Effector CD8-positive, alpha-beta T cell (primary cell): ENCODE measurements at places on chromosomes 3 and 15.

DNA sequence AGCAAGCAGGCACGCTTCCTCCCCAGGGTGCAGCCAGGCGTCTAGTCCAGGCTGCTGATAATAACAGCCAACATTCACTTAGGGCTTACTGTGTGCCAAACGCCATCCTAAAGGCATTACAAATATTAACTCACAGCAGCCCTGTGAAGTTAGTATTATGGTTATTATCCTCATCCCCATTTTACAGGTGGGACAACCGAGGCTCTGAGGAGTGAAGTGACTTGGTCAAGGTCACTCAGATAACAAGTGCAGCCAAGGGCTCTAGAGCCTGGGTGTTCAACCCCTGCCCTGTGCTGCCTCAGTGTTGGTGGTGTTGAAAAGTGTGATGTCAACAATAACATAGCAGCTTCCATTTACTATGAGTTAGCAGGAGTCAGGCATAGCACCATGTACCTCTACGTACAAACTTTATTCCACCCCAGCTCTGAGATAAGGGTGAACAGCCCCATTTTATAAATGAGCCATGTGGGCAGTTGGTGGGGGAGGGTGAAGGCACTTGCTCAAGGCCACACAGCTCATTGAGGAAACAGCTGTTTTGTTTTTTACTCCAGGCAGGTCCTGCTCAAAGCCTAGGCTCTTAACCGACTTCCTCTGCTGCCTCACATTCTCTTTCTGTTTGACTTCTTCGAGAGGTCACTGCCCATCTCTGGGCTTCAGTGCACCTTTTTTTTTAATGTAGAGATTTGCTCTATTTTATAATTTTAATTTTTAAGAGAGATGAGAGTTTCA lies 24.0 kb upstream of the TRH start:
- DNase-seq: no peak

GRCh38 chr3:195897853-195898415 lies 10.4 kb downstream of the TNK2 start:
- no peak for DNase-seq

DNA sequence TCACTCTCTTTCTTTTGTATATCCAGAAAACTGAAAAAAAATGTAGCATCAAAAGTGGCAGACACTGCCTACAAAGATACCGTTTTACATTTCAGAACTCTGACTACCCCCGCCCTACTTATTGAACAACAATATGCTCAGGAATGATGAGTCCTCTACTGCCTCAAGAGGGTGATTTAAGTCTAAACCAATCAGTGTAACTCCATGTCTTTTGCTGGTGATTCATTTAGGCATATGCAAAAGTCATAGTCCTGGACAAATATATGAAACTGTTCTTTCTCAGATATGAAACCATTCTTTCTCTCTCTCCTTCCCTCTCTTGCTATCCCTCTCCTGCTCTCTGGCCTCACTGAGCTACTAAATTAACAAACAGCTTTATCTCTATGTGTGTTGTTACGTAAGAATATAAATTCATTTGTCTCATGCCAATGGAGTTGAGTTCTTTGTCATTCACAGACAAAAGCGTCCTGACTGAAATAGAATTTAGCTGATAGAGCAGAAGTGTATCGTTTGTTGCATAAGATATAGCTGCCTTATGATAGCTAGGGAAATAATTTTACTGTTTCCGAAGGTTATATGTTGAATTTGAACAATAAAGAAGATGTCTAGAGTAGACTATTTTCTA lies 133.7 kb upstream of the OSTN start:
- DNase-seq: no peak

- DNase-seq: no peak
Observed at GRCh38 chr3:74127256-74127655, 487.2 kb downstream of the CNTN3 start.

- no peak for DNase-seq
Observed at GRCh38 chr15:73680549-73680948, 3.6 kb upstream of the CD276 start.

DNA sequence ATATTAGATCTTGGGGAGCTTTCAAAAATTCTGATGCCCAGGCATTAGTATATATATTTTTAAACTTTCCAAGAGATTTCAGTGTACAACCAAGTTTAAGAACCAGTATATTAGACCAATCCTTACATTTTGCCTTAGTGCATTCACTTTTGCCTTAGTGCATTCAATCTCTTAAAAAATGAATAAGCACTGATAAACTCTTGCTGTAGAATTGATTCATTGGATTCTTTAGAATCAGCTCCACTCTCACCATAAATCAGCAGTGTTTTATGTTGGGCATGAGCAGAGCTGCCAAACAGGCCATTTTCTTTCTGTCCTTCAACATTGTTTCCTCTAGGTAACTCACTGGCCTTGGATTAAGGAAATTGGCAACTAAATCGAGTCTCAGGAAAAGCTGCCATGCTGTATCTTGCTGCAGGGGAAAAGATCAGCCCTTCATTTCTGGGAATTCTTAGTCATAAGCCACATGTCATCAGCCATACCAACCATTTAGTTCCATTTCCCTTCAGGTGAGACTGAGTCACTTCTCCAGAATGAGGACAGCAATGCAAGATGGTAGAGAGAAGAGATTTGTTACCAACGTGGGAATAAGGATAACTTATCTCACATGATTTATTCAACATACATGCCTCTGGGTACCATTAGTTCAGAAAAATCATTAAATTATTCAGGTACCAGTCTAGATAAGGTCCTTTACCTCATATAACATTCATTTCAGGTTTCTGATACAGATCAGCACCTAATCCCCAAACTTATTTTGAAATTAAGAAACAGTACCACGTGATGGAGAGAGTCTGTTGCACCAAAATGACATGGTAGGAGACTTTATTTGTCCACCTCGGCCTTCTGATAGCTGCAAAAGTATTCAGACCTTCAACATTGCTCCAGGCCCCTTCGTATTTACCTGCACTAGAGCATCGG lies 192.5 kb downstream of the P3H2 start:
- no peak for DNase-seq

- DNase-seq: no peak
Observed at GRCh38 chr3:41593774-41594173, 368.1 kb downstream of the ULK4 start.

DNA sequence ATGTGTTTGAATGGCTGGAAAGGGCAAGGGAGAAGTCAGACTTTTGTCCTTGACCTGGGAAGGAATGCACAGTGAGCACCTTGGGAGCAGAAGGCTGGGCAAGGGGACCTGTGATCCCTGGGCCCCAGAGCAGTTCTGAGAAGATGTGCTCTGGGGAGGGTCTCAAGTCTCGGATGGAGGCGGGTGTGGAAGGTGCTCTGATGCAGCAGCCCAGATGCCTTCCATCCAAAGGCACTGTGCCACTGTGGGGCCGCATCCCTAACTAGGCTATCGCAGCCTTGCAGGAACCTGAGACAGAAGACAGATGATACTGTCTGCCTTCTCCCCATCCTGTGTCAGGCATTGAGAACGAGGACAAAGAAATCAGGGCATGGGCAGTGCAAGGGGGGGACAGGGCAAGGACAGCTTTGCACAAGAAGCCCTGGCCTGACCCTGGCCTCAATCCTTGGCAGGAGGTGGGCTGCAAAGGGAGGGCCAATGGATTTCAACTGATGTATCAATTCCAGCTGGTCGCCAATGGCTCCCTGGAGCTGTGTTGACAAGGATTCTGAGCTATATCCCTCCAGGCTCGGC lies 14.6 kb upstream of the PRKCD start:
- no peak for DNase-seq

- no peak for DNase-seq
Observed at GRCh38 chr3:39138804-39139415, 14.5 kb downstream of the CSRNP1 start.

DNA sequence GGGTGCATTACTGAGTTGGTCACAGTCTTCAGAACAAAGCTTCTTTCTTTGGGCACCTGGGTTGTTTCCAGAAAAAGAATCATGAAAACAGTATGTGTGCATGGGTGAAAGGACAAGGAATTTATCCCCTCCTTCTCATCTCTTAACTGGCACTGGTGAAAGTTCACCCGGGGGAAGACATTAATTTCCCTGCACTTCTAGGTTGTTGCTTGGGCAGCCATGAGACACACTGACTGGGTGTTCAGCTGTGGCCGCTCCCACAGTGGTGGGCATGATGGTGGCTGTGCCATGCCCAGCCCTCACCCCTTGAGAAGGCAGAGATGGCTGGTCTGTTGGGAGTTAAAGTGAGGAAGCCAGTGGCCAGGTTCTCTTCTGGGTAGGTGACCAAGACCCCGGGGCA lies 16.6 kb upstream of the KY start:
- DNase-seq: no peak

DNA sequence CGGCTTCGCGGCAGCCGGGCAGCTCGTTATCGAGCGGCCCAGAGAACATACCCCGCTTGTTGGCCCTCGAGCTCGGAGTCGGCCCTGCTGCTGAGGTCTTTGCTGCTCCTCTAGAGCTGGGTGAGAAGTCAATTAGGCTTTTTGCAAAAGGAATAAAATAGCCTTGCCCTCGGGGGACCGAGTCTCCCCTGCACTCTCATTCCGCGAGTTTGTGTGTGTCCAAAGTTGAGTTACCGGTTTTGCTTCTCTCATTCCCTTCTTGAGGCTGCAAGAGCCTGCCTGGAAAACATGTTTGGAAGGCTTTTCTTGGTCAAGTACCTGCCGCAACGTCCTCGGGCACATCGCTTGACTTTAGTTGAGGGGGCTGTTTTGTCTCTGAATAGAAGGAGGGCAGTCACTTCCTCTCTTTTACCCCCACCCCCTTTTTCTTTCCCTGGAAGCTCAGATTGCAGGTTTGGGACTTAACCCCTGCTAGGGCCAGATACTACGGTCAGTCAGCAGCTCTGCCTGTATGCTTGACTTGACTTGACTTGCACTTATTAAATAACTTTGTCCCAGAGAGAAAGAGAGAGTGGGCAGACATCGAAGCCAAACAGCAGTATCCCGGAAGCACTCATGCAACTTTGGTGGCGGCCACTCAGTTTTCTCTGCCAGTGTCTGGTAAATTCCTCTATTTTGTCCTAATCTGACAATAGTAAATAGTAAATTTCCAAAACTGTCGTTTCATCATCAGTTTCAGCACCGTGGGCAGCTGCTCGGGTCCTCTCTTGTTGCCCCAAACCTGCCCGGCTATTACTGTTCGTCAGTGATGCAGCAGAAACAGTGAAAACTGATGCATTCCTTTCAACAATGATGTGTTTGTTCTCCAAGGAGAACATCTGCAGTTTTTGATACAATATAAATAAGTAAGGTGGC lies 609 bp downstream of the RNF13 start:
- no peak for DNase-seq

DNA sequence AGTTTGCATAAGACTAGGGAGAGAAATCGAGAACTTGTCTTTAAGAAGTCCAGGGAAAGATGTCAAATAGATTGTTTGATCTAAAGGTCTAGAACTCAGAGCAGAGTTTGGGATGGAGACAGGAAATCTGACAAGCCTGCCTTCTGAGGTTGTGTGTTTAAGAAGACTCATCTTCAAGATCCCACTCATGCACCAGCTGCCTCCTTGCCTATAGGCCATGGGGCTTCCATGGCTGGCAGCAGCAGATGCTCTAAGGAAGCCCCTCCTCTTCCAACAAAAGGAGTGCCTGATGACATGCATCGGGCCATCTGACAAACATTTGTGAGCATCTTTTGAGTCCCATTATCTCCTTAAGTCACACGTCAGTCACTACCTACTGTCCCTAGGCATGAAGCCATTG lies 47.4 kb downstream of the WNT5A start:
- DNase-seq: no peak

DNA sequence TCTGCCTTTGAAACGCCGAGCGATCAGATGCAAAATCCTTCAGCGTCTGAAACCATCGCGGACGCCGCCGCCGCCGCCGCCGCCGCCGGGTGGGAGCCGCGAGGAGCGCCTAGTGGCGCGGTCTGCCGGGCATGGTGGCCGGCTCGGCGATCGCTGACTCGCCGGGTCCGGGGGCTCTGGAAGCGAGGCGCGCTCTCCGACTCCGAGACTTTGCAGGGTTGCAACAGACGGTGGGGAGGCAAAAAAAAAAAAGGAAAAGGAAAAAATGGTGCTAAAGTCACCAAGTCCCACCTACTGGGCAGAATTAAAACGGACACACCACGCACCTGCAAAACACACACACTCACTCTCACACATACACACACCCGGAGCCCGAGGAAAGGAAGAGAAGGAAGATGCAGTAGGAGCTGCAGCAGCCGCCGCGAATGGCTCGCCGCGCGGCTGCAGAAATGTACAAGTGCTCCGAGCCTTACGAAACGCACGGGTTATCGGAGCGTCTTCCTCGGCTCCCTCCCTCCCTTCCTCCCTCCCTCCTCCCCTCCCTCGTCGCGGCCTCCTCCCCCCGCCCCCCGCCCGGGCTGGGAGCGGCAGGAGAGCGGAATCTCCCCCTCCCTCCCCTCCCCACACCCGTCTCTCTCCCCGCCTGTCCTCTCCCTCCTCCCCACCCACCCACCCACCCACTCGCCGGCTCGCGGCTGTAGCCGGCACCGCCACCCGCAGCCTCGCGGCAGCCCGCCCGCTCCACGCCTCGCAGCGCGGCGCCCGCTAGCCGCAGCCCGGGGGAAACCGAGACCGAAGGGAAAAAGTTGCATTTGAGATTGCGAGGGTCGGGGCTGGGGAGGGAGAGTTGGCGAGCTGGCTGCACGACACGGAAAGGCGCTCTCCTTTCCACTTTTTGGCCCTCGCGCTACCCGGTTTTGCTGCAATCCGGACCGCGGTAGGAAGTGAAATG lies at the start of gene NTRK3:
Gene NTRK3 (minus strand): TSS at position 461 of the 952 bp plus-strand sequence. CDS start 586 bp downstream, outside the sequence.
- DNase-seq: no peak

DNA sequence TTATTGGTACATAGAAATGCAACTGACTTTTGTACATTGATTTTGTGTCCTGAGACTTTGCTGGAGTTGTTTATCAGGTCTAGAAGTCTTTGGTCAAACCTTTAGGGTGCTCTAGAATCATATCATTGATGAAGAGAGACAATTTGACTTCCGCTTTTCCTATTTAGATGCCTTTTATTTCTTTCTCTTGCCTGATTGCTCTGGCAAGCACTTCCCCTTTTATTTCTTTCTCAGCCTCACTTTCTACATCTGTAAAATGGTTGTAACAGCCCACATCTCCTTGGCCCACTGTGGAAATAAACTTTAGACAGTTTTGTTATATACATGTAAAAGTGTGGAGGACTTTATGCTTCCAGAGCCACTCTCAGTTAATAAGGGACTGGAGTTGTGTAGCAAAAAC lies 14.0 kb downstream of the PLA1A start:
- DNase-seq: no peak

DNA sequence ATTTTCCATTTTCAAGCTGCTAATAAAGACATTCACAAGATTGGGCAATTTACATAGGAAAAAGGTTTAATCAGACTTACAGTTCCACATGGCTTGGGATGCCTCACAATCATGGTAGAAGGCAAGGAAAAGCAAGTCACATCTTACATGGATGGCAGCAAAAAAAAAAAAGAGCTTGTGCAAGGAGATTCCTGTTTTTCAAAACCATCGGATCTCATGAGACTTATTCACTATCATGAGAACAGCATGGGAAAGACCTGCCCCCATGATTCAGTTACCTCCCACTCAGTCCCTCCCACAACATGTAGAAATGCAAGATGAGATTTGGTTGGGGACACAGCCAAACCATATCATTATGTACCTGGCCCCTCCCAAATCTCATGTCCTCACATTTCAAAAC lies 202.0 kb downstream of the FNDC3B start:
- DNase-seq: no peak
